Aorta (tissue), 5 donors: ENCODE measurements at places on chromosomes 7 and 10. TPM values are rescaled to one million over a fixed set of nuclear protein-coding genes. Genes with fewer than 3 reads are reported as not detected.

FOXI2 gene
- polyA plus RNA-seq, result not detected

TMEM229A gene
- polyA plus RNA-seq, result not detected

MORN4 gene
- polyA plus RNA-seq, result 4.5 TPM

PROSER2 gene
- polyA plus RNA-seq, result 1.4 TPM

DYDC2 gene
- not detected for polyA plus RNA-seq

ACTL6B gene
- polyA plus RNA-seq, result not detected
